ENCODE measurements at places on chromosomes 12 and 14.

DNA sequence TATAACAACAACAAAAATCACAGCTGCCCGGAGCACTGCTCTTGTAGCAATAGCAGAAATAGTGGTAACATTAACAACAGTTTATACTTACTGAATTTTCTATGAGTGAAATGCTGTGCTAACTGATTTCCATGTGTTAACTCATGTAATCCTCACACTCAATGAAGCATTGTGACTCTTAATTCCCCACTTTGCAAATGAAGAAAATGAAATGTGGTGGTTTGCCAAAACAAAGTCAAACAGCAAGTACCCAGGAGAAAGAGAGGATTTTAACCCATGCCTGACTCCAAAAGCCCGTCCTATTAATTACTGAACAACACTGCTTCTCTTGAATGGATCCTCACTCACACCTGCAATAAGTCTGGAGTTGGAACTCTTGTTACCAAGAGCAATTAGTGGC lies 123.5 kb downstream of the MED13L start:
- DNase-seq = no peak

DNA sequence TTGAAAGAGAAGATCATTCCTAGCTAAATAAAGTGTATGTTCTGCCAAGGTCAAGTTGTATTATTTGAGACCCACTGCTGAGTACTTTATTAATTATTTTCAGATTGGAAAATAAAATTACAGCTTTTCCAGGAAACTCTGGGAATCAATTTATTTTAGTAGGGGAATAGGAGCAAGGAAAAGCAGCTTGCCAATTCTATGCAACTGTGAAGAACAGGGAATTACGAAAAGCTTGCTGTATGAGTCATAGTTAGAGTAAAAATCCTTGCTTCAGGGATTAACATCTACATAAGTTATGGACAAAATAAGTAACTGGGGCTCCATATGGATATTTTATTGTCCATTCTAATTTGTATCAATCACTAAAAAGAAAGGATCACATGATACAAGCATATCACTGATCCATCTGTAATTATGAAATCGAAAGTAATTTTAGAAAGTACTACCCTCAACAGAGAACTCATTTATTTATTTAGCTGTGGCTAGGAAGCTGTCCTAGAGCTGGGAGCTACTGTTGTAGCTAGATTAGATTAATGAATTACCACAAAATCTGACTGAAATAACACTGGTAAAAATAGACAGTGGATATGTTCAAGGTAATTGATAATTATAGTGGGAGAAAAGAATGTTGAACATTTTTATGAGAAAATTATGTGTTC lies 303.5 kb upstream of the NPAS3 start:
- DNase-seq = no peak

DNA sequence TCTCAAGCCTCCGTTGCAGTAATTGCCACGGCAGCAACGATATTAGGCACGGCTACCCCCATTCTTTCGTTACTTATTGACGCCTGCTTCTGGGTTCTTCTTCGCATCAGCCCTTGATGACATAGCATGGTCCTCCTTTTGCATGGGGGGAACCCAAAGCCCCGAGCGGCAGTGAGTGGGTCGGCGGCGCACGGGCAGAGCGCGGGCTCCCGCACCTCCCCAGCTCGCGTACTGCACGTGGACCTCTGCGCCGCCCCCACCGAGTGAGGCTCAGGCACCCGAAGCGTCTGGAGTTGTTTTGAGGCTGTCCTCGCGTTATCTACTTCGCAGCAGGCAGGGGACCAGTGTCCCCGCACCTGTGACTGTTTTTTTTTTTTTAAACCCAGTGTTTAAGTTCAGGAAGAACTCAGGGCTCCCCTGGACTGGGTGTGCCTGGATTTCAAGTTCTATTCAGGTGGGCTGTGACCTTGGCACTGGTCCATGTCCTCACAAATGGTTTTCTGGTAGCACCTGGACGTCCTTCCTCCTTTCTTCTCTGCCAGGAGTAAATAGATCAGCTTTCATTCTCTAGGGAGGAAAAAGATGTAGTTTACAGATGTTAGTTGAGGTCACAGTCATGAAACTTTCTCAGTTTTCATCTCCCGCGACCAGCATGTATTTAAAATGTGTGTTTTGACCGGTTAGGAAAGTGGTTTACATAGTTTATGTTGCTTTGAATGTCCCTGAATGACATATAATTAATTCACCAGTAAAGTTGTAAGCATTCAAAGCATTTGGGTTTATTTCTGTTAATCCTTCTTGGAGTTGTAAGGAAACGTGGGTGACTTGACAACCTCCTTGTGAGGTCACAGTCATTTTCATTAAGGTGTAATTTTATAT lies 1.4 kb upstream of the FOXN4 start:
- no peak for DNase-seq

DNA sequence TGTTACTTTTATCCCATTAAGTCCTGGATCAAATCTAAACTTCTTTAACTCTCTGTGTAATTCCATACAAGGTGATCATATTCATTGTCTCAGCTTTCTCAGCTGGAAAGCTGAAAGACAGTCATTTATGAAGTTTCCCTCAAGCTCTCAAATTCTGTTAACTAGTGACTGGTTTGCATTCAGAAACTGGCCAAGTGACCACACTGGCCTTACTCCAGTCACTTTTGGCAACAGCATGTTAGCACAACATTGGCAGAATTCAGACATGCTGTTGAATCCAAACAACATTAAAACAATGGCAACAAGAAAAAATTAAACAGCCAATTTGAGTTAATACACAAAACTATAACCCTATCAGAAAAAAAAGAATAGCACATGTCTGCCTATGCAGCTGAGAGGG lies 343.3 kb downstream of the MDGA2 start:
- no peak for DNase-seq

DNA sequence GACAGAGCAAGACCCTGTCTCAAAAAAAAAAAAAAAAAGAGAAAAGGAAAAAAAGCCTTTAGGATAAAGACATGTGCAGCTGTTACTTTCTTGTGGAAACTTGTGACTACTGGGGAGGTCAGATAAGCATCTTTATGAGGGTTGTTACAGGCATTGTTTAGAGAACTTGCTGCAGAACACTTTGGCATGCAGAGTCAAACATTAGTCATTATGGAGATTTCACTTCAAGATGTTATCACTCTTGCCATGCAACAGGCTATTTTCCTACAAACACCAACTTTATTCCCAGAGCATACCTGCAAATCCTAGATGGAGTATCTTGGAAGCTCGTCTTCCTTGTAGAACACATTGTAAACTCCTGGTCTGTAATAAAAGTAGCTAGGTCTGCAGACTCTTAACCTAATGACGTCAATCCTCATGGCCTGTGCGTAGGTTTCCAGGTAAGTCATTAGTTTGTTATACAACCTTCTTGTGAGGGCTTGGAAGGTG lies 36.3 kb upstream of the WDR89 start:
- no peak for DNase-seq

GRCh38 chr12:14403711-14404196 lies 38.3 kb downstream of the ATF7IP start:
- no peak for DNase-seq

DNA sequence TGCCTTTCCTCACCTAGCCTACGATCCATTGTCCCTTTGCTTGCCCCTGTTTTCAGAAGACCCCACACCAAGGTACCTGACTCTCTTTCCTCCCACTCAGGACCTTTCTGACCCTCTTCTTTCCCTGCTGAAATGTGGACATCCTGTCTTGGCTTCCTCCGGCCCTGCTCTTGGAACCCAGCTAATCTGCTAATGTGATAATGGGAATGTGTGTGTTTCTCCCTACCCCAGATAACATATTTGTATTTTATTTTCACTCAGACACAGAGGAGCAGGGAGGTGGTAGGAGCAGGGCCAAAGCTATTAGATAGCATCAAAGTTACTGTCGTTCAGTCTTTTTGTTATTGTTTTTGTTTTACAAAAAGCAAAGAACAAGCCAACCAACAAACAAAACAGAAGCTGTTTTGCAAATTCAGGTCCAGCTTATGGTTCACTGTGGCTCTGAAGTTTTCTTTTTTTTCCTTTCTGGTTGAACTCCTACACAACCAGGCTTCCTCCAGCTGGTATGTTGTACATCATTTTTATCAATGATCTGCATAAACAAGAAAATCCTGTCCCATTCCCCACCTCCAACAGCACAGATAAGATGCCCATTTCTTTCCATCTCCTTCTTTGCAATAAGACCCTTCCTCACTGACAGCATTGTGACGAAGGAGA lies 137.3 kb downstream of the C12orf75 start:
- no peak for DNase-seq

DNA sequence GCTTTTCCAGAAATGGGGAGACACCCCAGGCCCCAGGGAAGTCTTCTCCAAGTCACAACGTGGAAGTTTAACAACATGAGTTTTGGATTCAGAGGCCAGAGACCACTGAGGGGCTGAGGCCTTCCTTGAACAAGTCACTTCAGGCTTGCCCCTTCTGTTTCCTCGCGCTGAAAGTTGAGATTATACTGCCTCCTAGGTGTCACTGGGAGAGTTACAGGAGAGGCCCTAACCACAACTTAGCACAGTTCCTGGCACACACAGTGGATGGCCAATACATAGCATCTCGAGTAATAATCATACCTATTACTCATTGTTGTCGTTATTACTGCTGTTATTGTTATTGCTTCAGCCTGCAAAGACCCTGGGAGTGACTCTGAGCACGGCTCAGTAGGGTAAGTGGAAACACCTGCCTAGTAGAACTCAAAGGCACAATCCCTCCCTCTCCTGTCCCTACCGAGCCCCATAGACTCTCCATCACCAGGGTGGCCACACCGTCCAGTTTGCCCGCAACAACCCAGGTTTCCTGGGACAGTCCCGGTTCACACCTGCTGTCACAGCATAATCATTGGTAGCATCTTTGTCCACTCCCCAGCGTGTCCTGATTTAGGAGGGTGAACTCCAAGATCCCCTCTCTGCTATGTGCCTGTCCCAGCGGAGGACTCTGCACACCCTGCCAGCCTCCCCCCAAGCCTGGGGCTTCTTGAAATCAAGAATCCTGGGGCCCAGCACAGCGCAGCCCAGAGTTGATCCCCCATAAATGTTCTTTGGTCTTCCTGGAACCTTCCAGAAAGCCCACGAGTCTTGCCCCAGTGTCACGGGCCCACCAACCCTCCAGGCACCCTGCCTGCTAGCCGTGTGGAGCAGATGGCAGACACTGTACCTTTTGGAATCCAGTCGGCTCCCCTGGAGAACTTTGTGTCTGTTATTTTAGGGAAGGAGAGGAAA lies 85.0 kb downstream of the SYNE3 start:
- DNase-seq = no peak

DNA sequence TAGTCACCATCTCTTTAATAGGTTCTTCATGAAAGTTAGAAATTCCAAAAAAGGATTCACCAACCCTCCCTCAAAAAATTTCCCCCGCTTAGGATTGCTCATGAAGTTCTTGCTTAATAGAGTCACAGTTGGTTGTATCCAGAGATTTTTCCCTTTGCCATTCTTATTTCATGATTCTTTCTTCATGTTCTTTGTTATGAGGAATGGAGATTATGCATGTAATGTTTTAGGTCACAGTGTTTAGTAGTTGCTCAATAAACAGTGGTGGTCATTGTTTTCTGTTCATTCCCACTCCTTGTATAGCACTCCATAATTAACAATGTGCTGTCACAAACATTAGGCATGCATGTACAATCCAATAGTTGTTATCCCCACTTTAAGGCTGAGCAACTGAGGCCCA lies 51.2 kb upstream of the RTRAF start:
- DNase-seq = no peak

DNA sequence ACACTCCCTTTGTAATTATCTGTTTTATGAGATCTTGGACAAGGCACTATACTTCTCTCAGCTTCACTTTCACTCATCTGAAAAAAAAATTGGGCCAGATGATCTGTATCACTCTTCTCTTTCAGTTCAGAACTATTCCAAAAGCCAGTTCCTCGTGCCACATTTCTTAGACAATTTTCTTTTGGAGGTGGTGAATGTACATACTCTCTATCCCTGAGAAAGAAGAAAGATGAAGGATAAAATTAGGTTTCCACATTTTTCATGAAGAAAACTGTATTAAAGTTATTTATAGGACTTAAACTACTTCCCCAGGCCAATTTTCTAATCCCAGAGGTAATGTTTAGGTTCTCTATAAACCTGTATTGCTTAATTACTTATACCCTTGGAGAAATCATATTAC lies 171.6 kb downstream of the SLC6A15 start:
- no peak for DNase-seq

DNA sequence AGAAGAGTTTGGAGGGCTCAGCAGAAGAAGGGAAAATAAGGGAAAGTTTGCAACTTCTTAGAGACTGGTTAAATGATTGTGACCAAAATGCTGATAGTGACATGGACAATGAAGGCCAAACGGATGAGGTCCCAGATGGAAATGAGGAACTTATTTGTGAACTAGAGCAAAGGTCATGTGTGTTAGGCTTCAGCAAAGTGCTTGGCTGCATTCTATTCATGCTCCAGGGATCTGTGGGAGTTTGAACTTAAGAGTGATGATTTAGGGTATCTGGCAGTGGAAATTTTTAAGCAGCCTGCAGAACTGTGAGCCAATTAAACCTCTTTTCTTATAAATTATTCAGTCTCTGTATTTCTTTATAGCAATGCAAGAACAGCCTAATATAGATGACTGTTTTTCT lies 88.9 kb upstream of the ARHGAP5 start:
- no peak for DNase-seq

DNA sequence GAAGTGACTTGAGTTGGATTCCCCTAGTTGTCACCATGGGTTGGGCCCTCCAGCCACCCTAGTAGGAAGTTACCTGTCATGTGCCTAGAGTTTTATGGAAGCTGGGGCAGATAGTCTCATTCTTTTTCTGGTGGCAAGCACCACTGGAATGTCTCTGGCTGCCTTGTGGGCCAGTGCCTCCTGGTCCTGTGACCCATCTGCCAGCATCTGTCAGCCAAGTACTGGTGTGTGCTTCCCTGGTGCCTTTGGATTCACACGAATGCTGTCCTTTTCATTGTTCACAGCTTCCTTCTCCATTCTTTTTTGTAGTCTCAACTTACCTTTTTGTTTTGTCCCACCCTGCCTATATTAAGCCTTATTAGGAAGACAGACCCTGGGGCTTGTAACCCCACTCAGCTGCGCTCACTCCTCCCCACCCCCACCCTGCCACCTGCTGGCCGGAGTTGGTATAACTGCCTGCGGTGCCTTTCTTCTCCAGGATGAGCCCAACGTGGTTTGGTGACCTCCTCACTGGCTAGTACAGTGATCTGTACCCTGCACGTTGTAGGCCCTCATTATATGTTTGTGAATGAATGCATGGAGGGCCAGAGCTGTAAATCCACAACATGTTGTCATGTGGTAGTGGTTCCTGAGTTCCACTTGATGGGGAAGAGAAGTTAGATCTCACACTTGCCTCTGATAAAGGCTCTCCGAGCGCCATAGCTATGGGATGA lies 125.7 kb downstream of the TSPAN9 start:
- DNase-seq = no peak

- DNase-seq = no peak
These were observed 27.5 kb downstream of the PIGH start for GRCh38 chr14:67572608-67573007.

- no peak for DNase-seq
These were observed 12.0 kb downstream of the ADGRD1 start for GRCh38 chr12:130965668-130966067.

DNA sequence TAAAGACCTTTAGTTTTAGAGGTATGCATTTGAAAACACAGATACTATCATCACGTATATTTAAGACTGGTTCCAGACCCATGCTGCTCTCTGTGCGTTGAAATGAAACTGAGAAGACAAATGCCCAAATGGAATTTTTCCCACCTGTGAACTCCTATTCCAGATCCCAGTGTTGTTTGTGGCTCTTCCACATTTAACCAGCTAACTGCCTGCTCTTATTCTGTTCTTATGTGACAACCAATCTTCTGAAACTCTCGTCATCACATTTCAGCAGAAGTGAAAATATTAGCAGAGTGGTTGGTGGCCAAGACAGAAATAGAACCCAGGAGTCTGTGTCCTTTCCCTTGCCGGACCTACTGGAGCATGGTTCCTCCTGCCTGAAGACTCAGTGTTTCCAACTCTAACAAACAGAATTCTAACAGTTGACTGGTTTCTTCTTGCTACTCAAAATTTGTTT lies 460.2 kb downstream of the RAD51B start:
- no peak for DNase-seq
